ENCODE measurements at places on chromosomes 13 and 19.

DNA sequence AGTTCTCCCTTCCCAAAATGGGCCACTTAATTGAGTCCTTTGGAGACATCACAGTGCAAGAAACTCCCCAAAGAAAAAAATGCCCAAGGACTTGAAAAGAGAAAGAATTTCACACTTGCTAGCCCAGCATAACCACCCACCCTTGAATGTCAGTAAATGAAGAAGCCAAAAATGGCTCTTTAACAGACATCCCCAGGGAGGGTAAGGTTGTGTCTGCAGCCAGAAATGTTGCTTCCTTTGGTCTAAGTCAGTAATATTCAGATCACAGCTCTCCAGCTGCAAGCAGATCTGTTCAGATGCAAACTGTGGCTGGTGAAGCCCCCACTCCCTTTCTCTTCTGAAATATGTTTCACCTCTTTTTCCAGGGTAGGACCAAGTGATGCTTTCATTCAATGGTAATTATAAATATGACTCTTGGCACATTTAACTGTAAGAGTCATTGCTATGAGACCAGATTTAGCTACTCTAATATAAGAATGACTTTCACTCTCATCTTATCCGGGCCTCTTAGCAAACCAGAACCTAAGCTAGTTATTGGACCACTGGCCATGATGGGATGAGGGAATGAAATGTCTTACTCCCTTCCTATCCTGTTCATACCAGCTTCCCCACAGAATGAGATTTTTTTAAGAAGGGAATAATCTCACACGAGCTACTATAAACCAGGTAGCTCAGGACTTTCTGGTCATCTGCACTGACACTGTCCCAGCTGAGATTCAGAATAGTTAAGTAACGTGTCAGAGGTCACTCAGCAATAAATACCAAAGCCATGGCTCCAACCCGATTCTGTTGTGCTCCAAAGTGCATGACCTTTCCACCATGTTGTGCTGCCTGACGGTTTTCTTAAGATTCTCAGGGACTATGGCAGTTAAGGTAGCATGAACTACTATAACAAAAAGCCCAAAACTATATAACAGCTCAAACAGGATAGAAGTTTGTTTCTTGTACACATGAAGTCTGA, 234.1 kb downstream of the FOXO1 start:
- DNase-seq = no peak

GRCh38 chr13:23741879-23742510, 147.2 kb downstream of the MIPEP start:
- peak; percentile 16 for DNase-seq

DNA sequence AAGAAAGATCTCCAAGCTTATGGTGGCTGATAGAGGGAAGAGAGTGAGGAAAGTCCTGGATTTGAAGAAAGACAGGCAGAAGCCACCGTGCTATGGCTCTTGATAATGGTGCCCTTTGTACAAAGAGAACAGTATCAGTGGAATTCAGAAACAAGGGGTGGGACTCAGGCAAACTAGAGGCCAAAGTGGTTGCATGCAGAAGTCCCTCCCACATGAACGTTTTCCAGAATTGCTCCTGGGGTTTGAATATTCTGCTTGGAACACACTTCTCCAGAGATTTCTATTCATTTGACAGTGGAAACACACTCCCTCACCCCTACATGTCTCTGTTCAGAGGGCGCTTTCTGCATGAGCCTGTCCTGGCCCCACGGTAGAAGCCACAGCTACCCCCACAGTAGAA, 10.1 kb upstream of the MBNL2 start:
- DNase-seq = no peak

GRCh38 chr13:99135591-99135990, 65.1 kb upstream of the UBAC2 start:
- no peak for DNase-seq

- no peak for DNase-seq
Measured at GRCh38 chr19:19571071-19571786, 33.2 kb downstream of the CILP2 start.

DNA sequence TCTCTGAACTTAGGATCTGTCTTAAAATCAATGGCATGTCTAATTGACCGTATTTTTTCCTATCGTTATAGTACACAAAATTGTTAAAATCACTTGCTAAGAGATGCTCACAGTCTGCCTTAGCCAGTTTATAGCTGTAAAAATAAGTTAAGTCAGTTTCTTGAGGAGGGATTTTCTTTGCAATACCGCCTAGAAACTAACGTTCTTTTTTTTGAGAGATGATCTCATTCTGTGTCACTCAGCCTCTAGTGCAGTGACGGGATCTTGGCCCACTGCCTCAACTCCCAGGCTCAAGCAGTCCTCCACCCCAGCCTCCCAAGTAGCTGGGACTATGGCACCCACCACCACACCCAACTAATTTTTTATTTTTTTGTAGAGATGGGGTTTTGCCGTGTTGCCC, 4.4 kb downstream of the CKAP2 start:
- peak; percentile 44 for DNase-seq

GRCh38 chr19:56573914-56574313, 6.6 kb downstream of the ZNF470 start:
- no peak for DNase-seq

GRCh38 chr19:45265375-45265774, 14.3 kb downstream of the MARK4 start:
- DNase-seq = no peak

GRCh38 chr19:44725251-44725650, 23.3 kb upstream of the BCL3 start:
- DNase-seq = no peak

- DNase-seq = no peak
Measured at GRCh38 chr13:109275139-109275745, 511.1 kb downstream of the IRS2 start.

DNA sequence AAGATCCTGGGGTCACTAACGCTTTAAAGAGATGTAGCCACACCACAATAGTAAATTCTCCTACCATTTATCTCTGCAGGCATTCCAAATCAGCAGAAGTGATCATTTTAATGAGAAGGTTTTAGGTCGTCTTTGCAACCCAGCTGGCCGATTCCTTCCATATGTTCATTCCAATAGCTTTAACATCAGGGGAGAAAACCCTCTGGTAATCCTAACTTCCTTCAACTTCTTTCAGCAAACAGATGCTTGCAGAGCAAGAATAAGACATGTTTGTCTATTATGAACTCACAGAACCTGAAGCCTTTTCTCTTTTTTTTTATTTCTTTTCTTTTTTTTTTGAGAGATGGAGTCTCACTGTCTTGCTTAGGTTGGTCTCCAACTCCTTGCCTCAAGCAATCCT, 498.6 kb upstream of the SLITRK1 start:
- no peak for DNase-seq

DNA sequence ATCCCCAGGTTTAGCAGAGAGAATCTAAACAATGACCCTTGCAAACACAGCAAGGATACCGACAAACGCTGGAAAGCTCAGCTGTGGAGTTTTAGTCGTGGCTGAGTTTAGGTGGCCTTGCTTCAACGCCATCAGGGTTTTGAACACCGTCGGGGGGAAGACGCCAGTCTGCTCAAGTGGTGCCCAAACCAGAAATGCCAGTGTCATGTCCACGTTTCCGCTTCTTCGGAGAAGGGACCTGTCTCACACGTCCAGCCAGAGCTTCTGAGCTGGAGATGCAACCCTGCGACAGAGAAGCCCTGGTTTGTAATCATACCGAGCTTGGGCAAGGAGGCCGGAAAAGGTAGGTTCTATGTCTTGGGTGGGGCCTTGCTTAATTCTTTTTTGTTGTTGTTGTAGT, 42.6 kb upstream of the ATP11A start:
- no peak for DNase-seq

DNA sequence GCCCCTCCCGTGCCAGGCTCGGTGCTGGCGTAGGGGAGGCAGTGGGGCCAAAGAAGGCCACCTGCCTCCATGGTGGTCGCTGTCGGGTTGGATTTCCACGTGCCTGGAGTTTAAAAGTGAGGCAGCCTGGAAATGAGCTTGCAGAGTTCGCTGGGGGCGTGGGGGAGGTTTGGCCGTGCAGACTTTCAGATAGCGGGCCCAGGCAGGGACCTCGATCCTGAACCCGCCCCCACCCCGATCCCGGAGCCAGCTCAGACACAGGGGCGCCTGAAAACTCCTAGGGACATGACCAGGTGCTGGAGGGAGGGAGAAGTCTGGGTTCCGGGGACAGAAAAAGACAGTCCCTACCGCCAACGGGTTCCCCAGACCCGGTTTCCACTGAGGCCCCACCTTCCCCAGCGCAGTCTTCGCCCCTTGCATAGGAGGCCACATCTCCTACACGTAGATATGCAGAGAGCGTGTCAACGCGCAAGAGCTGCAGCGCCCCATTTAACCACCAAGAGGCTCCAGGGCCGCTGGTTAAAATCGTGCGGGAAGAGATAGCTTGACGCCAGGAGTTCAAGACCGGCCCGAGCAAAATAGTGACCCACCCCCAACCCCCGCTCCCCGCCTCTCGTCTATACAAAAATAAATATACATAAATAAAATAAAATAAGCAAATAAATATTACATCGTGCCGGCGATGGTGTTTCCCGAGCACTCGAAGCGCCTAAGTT, 8.5 kb downstream of the CCDC8 start:
- no peak for DNase-seq

DNA sequence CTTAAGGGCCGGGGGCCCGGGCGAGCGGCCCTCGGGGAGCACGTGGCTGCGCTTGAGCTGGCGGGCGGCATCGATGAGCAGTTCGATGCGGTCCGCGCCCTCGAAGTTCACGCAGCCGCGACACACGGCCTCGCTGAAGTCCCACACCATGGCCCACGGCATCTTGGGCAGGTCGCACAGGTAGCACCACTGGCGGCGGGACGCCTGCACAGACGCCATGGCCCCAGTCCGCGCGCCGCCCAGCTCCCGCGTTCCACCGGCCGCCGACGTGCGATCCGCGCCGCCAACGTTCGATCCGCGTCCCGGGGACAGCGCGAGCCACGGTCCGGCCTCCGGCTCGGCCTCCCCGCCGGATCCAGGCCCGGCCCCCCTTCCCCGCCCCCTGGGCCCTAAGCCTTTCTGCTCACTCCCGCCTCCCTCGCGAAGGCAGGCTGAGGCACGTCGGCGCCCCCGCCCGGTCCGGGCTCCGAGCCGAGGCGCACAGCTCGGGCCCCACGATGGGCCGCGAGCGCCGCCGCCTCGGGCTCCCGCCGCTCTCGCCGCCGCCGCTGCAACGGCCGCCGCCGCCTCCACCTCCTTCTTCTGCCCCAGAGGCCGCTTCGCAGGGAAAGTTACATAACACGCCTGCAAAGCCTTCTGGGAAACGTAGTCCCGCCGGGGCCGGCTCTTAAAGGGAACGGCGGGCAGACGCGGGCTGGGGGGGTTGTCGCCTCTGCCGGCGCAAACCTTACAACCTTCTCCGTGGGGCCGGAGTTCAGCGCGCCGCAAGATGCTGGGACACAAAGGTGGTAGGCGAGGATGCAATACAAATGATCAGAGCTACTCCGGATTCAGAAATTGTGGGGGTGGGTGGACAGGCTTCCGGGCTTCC, at the start of gene IRF2BP1:
Gene IRF2BP1, minus strand, starts transcription at position 586 of the 871 bp plus-strand sequence. Its CDS starts 367 bp downstream, at position 219.
- DNase-seq = peak; percentile 94

GRCh38 chr19:56566904-56567273, 379 bp upstream of the ZNF470 start:
- peak; percentile 65 for DNase-seq

DNA sequence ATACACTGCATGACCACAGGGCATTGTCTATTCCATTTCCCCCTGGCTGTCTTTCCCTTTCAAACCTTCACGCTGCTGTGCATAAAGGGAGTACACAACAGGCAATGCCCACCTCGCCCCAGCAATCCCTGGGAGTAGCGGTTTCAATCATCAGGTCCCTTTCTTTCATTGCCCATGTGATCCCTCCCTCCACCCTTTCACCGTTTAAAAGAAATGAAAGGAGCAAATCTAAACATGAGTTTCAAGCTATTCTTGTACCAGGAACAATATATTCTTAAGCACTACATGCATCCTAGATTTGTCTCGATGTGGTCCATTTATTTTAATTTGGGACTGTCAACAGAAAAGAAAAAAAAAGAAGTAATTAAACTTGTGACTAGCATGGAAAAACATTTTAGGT, 123.4 kb upstream of the ARGLU1 start:
- no peak for DNase-seq

- DNase-seq = no peak
Measured at GRCh38 chr19:41449865-41450178, 6.9 kb downstream of the ERICH4 start.

- no peak for DNase-seq
Measured at GRCh38 chr19:11446271-11446651, 10.8 kb downstream of the PRKCSH start.

DNA sequence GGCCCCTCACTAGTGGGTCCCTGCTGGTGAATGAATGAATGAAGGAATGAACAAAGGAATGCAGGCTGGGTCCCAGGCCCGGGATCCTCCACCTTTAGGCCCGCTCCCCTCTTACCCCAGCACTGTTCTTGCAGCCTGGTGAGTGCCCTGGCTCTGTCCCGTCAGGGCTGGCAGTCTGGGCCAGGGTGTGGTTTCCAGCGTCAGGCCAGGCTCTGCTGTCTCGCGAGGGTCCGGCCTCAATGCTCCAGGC, 317 bp downstream of the LYL1 start:
- no peak for DNase-seq

- no peak for DNase-seq
Measured at GRCh38 chr13:92510416-92510815, 716.2 kb upstream of the GPC6 start.

DNA sequence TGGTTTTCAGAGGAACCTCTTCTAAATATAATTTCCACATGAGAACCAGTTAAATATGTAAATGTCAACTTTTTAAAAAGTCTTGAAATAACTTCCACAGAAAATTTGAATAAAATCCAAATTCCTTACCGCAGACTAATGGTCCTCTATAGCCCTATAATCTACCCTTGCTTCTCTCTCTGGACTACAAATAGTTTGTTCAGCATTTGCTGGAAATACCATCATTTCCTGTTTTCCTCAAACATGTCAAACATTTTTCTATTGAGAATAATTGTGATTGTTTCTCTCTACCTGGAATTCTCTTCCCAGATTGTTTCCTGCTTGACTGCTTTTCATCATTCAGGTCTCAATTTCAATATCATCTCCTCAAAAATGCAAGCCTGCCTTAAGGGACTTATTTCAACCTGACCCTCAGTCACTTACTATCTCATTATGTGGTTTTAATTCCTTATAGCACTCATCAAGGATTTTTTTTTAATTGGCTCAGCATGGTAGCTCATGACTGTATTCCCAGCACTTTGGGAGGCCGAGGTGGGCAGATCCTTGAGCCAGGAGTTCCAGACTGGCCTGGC, 898.9 kb upstream of the MIR17HG start:
- no peak for DNase-seq

GRCh38 chr13:64912141-64912540, 2318.0 kb downstream of the PCDH9 start:
- DNase-seq = no peak

- DNase-seq = no peak
Measured at GRCh38 chr13:22198001-22198400, 527.1 kb downstream of the FGF9 start.

DNA sequence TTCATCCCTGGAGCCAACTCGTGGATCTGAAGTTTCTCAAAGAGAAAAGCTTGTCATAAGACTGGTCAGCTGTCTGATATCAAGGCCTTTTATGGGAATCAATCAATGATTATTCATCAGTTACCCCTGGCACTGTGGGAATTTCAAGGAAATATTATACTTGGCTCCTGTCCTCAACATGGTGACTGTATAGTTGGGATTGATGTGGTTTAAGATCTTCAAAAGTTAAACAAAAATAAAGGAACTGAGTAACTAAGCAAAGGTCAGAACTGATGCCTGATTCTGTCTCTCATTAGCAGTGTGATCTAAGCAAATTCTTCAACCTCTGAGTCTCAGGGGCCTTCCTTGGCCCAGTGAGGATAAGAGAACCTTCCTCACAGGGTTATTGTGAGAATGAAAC, 22.2 kb upstream of the SERPINE3 start:
- DNase-seq = peak; percentile 41
